ENCODE measurements at places on chromosomes 7 and 10. TPM values are rescaled to one million over a fixed set of nuclear protein-coding genes. Genes with fewer than 3 reads are reported as not detected.

GRCh38 chr10:49280001-49280408 lies 19.0 kb upstream of the C10orf71 start:
- DNase-seq: no peak

DNA sequence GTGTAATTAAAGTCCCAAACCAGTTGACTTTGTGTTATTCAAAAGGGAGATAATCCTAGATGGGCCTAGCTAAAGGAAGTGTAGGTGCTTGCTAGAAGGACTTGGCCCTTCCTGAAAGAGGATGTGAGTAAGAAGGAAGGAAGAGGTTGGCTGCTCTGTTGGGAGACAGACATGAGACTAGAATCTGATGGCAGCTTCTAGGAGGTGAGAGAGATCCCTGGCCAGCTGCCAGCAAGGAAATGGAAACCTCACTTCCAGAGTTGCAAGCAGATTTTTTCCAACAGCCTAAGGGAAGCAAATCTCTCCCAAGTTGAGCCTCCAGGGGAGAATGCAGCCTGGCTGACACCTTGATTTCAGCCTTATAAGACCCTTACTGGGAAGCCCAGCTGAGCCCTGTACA lies 368.4 kb upstream of the ZMIZ1 start:
- DNase-seq: no peak

GRCh38 chr7:29893351-29893965 lies 87.2 kb downstream of the WIPF3 start:
- no peak for DNase-seq

DNA sequence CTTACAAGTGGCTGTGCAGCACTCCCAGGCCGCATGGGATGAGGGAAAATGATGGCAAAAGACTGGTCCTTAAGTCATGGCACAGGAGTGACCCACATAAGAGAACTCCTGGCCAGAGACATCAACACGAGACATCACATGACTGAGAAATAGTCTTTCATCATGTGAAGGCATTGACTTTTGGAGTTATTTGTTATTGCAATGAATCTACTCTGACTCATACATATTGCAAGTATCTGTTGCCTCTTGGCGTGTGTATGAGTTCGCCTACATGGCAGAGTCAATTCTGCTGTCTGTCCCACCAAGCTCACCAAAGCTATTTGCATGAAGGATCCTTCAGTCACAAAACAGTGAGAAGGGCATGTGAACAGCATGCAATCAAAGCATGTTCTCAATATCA lies 59.7 kb upstream of the HABP2 start:
- no peak for DNase-seq

DNA sequence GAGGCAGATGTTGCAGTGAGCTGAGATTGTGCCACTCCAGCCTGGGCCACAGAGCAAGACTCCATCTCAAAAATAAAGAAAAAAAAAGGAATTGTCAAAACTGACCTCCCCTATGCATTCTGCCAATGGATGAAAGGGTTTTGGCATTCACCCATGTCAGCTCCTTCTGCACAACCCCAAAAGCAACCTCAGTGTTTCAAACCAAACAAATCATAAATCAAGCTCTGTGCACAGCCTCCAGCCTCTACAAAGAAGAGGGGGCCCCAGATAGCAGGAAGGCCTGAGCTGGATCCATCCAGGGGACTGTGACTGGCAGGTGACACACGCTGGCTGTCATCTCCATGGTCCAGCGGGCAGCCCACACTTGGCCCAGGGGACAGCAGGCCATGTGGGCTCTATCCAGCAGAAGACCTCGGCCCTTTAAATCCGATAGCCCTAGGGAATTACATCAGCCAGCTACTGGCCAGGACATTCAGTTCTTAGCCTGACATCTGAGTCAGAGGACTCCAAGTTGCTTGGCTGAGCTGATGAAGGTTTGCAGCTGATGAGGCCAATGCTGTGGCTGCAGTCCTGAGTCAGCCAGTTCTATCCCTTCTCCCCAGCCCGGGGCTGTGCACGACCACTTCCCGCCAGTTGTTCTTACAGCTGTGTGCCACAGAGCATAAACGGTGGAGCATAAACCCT lies 52.0 kb upstream of the FIGNL1 start:
- no peak for DNase-seq

DNA sequence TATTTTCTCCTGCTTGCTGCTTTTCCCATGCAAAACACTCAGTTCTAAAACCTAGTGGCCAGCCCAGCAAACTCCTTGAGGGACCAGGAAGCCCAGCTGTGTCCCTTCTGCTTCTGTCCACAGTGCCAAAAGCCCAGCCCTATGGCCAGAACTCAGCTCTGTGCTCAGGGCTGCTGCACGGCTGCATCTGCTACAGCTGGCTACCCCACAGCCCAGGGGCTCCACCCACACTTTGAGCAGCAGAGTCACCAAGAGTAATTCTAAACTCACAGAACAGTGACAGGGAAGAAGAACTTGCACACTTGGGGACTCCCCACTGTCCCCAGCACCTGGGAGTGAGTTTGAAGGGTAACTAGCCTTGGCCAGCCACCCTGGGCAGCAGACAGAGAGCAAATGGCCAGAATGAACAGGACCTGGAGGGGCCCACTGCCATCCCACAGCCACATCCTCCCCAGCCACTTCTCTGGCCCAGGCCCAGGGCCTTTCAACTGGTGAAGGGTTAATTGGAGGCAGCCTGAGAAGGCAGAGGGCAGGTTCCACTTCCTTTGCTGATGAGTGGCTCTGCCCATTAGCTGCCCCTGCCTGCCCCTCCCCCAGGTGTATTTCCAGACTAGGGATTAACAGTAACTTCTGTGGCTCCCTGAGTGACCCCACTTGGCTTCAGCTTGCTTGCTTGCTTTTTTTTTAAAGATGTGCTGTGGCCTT lies 28.1 kb upstream of the TRIM8 start:
- no peak for DNase-seq

DNA sequence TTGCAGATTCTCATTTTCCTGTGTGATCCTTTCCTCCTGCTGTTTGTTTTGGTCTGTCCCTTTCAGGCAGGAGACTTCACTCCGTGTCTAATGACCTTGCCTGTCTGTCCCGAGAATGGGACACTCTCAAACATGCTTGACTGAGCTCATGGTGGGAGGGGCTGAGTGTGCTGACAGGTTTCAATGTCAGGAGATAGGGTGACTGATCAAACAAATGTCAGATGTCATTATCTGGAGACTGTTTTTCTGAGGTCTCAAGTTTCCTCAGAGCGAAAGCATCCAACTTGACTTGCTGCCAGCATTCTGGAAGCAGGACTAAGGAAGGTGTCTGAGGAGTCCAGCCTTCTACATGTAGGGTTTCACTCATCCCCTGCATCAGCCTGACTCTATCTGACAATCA lies 228.8 kb upstream of the KIAA1217 start:
- no peak for DNase-seq

GRCh38 chr10:94046098-94046497 lies 52.4 kb downstream of the PLCE1 start:
- DNase-seq: no peak

GRCh38 chr10:34824870-34825269 lies 9.8 kb upstream of the PARD3 start:
- DNase-seq: no peak

DNA sequence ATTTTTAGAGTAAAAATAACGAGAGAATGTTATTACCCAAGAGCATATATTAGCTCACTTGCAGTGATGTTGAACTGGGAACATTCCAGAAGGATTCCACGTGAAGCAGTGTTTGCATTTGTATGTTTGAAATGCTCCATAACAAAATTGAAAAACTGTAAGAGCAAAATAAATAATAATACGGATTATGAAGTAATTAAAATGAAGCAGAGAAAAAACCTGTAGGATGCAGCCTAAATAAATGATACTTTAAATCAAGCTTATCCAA lies 203.3 kb downstream of the BAMBI start:
- no peak for DNase-seq

ACSL5 gene
- total RNA-seq: 10.6 TPM

- DNase-seq: no peak
Measured at GRCh38 chr7:138616085-138616484, 85.1 kb downstream of the SVOPL start.

DNA sequence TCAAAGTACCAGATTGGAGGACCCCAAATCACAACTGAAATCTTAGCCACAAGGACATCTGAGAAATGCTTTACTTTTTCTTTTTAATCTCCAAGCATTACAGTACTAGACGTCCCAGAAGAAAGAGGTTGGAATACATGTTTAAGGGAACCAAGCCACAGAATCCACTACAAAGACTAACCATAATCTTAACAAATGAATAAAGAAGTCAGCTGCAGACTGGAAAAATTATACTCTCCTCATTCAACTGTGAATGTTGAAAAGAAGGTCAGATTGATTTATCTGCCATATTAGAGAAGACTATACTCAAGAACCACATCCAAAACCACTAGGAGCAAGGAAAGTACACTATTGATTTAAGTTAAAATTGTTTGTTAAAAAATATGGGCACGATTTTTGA lies 102.1 kb upstream of the ABCB5 start:
- DNase-seq: no peak

GRCh38 chr10:19906108-19906791 lies 90.0 kb downstream of the PLXDC2 start:
- DNase-seq: no peak

- no peak for DNase-seq
Measured at GRCh38 chr7:27254625-27255024, 12.0 kb downstream of the EVX1 start.

SMKR1 gene
- total RNA-seq: 0.33 TPM

PSD gene
- 94.0 TPM for total RNA-seq

DNA sequence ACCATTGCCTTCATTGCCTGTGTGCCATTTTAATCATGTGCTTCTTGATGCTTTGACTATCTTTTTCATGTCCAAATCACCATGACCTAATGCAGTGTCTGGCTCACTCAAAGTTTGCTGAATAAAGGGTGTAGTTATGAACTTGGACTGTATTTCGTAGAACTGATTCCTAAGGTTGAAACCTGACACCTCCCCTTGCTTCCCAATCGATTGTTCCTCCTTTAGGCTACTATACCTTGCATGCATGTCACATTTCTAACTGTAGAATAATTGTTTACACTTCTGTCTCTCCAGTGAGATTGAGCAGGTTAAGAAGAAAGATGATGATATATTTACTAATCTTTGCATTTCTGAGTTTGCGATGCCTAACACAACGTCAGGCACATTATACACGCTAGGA lies 41.0 kb upstream of the CDK1 start:
- DNase-seq: no peak

GSAP gene
- total RNA-seq: 15.7 TPM

GRCh38 chr7:46990761-46991160 lies 591.1 kb downstream of the TNS3 start:
- DNase-seq: no peak

DNA sequence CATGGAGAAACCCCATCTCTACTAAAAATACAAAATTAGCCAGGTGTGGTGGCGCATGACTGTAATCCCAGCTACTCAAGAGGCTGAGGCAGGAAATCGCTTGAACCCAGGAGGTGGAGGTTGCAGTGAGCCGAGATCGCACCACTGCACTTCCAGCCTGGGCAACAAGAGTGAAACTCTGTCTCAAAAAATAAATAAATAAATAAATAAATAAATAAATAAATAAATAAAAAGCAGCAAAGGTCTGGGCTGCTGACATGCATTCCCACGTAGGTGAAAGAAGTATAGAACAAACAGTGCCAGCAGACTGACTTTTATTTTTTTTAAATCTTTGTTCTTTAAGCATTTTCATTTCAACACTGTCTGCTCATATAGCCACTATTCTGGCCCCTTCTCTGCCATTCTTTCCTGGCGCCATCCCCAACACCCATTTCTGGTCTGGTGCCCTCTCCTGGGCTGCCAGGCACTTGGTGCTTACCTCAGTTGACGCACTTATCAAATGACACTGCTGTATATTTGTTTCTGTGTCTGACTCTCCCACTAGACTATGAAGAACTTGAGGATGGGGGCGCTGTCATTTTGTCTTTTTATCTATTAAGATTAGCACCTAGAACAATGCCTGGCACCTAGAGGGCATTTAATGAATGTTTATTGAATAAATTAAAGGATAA lies 15.6 kb downstream of the FAM107B start:
- DNase-seq: peak; percentile 26

GRCh38 chr10:34811968-34812514 lies 3.1 kb downstream of the PARD3 start:
- DNase-seq: no peak

GRCh38 chr7:14341200-14341775 lies 351.8 kb upstream of the ETV1 start:
- no peak for DNase-seq

- DNase-seq: peak; percentile 64
Measured at GRCh38 chr10:29914986-29915785, 144.2 kb downstream of the JCAD start.

DNA sequence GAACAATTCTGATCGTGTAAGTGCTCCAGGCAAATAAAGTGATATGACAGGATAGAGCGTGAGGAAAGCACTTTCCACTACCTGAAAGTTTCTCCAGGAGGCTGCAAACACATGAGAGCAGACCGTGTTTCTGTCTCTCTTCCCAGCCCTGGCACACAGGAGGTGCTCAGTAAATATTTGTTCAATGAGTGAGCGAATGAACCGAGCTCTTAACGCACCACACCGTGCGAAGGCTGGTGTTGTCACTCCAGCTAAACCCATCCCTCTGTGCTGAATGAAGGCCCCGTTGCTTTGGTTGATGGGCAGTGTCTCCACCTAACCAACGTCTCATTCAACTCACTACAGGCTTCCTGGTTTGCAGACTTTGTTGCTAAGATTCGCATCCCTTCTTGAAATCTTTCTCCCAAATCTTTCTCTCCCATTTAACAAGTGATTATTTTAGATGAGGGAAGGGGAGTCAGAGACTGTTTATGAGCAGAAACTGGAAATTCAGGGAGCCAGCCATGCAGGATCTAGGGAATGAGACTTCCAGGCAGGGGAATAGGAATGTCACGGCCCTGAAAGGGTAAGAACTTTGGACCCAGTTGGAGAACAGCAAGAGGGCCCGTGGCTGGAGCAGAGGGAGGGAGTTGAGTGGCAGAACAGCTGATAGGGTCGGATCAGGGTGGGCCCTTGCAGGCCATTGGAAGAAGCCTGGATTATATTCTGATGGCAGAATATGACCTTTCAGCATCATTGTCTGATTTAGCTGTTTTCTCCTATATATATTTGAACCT lies 282.6 kb downstream of the CAMK1D start:
- peak; percentile 53 for DNase-seq

GRCh38 chr10:128480601-128481000 lies 354.4 kb upstream of the MKI67 start:
- no peak for DNase-seq

GRCh38 chr10:113313048-113313602 lies 239.7 kb upstream of the HABP2 start:
- no peak for DNase-seq

GRCh38 chr7:157224627-157225026 lies 85.9 kb downstream of the UBE3C start:
- no peak for DNase-seq

GRCh38 chr10:89047397-89047796 lies 56.8 kb downstream of the FAS start:
- DNase-seq: no peak

DNA sequence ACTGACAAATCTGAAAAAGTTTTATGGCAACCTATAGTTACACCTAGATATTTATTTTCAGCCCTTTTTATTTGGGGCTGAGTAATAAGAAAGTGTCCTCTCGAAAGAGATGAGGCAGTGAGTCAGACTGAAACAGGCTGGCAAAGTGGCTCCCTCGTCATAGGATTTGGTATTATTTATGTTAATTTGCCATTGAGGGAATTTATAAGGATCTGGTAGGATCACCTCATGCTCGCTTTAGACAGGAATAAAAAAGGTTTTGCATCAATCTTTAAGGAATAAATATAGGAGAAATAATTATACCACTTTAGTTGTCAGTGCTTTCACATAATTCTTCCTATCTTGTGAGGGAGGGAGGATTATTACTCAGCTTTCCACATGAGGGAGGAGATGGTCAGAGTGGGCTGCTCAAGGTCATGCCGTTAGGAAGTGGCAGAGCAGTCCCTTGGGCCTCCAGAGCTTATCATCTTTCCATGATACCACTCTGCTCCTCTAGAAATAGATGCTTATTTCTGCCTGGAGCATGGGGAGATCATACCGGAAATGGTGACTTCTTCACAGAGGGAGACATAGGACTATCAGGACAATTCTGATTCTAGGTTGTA lies 356.8 kb downstream of the GPR158 start:
- DNase-seq: no peak
